NCI-H82 (cell line): ENCODE measurements at places on chromosomes 5 and 9.
A peak's percentile ranks its signal among the peaks of the same experiment; 100 is the strongest.

GRCh38 chr9:20865347-20865746 lies 166.1 kb downstream of the HACD4 start:
- no peak for DNase-seq

GRCh38 chr9:88732128-88732527 lies 197.2 kb downstream of the NXNL2 start:
- DNase-seq: no peak

DNA sequence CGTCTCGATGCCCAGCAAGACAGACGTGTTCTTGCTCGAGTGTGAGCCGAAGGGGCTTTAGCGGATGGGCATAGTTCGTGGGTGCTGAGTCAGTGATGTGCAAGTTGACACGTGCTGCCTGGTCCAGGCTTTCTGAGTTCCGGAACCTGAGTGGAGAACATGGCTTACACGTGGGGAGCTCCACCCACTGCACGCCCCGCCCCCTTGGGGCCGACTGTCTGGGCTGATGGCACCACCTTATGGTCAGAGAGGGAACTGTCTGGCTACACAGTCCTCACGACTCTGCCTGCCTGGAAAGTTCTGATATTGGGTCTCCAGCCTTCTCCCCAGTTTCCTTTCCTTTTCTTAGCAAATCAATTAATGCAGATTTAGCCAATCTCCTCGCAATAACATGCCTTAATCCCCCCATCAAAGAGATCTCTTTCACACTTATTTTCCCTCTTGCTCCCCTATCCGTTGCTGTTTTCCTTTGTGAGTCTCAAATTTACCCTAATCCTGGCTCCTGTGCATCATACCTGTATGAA lies 3.8 kb upstream of the STC2 start:
- DNase-seq: peak; percentile 77

- no peak for DNase-seq
These were observed 453.4 kb upstream of the GRAMD2B start for GRCh38 chr5:125969814-125970171.

GRCh38 chr9:24245988-24246387 lies 299.7 kb downstream of the IZUMO3 start:
- peak; percentile 61 for DNase-seq

GRCh38 chr5:79954620-79955019 lies 36.4 kb downstream of the MTX3 start:
- no peak for DNase-seq

DNA sequence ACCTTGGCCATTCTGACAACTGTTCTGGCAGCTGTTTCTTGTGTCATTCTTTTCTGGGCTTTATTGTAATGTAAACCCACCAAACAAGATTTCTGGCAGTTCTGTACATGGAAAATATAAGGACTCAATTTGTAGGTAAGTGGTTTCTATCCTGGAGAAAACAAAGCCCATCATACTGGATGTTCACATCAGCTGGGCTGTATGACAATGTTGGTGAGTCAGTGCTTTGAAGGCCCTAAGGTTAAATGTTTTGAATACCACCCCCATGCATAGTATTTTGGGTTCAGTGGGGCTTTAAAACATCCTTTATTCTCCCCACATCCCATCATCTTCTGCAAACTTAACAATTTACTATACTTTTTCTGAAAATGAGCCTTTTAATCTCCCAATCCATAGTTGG lies 52.5 kb downstream of the SH3GL2 start:
- no peak for DNase-seq

GRCh38 chr9:2493529-2493928 lies 128.1 kb upstream of the VLDLR start:
- no peak for DNase-seq

- no peak for DNase-seq
These were observed 21.9 kb downstream of the MACROH2A1 start for GRCh38 chr5:135376961-135377624.

GRCh38 chr5:102758576-102758975 lies 3.5 kb downstream of the PAM start:
- DNase-seq: no peak

DNA sequence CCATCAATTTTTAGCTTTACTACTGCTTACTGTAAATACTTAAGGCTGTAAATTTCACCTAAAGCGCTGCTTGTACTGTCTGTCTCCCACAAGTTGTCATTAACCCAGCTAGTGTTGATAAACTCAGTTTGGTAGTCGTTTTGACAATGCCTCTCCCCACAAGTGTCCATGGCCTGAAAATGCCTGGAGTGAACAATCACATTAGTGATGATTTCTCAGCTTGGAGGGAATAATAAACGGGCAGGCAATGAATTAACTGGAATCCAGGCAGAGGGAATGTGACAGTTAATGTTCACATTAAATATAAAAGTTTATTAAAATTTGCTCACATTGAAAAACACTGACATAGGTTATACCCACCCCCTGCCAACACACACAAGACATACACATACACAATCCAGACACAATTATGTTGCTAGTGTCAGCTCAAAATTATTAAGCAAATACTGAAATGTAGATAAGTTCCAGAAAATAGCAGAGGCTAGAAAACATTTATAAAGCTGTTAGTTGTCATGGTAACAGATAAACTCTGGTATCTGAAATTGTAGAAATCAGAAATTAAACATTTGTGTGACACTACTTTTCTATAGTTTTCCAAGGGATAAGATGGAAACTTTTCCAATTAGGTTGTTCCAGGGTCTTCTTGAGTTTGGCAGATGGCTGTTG lies 341.9 kb downstream of the DIRAS2 start:
- peak; percentile 40 for DNase-seq

GRCh38 chr5:123116058-123116457 lies 27.0 kb downstream of the PRDM6 start:
- no peak for DNase-seq

GRCh38 chr5:169906745-169907649 lies 73.3 kb downstream of the INSYN2B start:
- no peak for DNase-seq

GRCh38 chr9:14608540-14608939 lies 84.7 kb downstream of the ZDHHC21 start:
- no peak for DNase-seq

GRCh38 chr5:39014561-39014960 lies 59.6 kb downstream of the RICTOR start:
- DNase-seq: no peak
